NCI-H1930 (cell line): ENCODE measurements at places on chromosomes 5 and 9.

GRCh38 chr9:69970001-69970533 is 73.6 kb upstream of the MAMDC2 start:
- DNase-seq, result no peak

DNA sequence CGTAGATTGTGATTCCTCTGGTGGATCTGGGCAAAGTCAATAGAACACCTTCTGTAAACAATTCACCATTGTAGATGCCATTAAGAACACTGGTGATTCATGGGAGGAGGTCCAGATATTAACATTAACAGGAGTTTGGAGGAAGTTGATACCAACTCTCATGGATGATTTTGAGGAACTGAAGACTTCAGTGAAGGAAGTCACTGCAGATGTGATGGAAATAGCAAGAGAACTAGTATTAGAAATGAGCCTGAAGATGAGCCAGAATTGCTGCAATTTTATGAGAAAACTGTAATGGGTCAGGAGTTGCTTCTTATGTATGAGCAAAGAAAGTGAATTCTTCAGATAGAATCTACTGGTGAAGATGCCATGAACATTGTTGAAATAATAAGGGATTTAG is 26.9 kb downstream of the TCERG1 start:
- no peak for DNase-seq

DNA sequence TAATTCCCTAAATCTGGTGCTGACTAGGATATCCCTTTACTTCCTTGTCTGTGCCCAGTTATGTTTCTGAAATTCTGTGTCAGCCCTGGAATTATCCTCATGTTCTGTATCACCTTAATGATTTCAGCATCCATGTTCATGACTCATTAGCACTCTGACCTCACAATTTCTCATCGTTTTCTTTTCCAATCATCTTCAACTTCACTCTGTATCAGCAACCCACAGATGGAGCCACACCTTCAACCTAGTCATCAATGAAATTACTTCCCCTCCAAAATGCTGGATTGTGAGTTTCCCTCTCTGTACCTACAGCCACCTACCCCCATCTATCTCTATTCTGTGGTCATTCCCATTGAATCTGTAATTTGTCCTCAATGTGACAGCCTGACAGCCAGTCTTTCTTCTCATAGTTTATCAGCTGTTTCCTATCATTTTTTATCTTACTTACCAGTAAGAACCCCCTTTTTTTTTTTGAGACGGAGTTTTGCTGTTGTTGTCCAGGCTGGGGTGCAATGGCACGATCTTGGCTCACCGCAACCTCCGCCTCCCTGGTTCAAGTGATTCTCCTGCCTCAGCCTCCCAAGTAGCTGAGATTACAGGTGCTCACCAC is 3.1 kb upstream of the IL6ST start:
- DNase-seq, result no peak

DNA sequence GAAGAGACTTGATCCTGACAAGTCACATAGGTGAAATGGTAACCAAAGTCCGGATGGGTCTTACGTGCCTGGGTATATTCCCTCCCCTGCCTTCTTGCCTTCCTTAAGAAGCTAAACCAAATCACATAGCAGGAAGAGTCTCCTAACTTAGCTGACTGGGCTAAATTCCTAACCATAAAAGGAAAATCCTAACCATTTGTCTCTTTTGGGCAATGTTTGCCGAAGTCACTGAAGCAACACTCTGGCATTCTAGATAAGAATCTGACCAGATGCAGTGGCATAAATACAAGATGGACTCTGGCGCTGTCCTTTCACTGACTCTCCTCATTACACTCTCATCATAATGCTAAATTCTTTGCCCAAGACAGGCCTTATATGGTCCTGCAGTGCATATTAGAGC is 625.5 kb upstream of the RORB start:
- DNase-seq, result no peak

- no peak for DNase-seq
Measured at GRCh38 chr9:131029574-131029952, 20.6 kb downstream of the LAMC3 start.

DNA sequence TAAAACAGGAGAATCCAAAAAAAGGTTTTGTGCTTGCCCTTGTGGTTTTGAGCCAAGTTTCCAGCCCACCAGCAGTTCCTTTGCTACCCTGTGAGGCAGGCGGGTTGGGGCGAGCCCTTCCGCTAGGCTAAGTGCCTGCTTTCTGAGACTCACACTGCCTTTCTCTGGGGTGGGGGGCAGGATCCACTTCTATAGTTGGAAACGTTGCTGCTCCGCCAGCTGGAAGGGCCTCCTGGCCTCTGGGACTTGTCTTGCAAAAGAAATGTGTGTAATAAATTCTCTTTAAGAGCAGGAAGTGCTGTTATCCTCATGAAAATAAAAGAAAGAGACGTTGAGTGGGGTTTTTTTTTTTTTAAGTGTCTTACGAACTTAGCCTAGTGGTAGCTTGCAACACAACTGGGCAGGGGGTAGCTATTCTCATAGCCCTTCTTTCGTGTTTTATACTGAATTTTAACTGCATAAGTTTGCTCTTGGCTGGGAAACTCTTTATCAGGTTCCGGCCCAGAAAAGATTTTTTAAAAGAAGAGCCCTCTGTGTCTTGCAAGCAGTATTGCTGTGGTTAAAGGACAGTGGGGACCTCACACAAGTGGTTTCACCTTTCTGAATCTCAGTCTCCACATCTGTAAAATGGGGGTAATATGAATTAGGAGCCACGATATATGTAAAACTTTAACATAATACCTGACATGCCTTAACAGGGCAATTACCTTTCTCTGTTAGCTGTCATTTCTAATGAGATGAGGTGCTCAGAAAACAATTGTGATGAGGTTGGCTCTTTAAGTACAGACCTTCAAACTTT is 19.8 kb downstream of the JADE2 start:
- no peak for DNase-seq

DNA sequence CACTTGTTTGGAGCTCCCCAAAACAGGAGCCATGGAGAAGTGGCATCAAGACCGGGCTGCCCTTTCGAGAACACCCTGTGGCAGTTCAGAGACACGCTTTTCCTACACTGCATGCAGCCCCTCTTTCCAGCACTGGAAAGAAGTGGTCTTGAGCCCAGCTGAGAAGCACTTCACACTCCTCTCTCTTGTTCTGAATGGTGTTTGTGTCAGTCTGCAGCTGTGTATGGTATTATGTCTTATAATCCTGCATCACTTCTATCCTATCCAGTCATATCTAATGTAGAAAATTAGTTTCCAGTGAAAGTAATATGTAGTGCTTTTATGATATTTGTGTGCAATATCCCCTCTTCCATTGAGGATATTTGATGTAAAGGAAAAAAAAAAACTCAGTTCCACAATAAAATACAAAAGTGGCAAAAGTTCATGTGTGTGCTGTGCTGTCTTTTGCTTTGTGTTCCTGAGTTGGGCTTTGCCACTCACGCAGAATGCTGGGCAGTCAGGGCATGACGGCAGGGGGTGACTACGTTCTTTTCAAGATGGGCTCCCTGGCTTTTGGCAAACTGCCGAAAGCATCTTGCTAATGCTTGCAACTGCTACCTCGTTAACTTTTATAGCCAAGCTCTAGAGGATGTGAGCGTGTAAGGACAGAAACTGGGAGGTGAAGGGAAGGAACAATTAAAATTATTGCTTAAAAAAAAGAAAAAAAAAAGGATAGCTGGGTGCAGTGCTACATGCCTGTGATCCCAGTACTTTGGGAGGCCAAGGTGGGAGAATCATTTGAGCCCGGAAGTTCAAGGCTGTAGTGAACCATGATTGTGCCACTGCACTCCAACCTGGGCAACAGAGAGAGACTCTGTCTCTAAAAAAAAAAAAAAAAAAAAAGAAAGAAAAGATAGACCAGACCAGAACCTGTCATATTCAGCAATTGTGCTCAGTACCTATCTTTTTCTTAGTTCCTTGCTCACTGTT is 102.2 kb downstream of the MAP1B start:
- DNase-seq, result no peak

GRCh38 chr9:91291866-91292265 is 69.9 kb downstream of the AUH start:
- no peak for DNase-seq

DNA sequence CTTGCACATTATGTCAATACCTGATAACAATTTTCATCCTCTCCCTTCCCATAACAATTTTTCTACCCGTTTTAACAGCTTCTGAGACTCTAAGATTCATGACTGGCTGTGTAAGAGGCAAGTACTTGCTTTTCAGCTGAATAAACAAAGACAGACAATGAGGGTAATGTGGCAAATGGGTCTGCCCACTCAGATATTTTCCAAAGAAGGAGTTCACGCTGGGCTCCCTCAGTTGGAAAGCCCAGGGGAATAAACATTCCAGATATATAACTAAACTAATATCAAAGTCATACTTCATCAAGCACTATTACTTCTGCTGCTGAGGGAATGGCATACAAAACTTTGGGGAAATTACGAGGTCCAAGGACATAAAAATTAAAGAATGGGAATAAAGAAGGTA is 24.4 kb downstream of the MEGF9 start:
- peak; percentile 19 for DNase-seq

DNA sequence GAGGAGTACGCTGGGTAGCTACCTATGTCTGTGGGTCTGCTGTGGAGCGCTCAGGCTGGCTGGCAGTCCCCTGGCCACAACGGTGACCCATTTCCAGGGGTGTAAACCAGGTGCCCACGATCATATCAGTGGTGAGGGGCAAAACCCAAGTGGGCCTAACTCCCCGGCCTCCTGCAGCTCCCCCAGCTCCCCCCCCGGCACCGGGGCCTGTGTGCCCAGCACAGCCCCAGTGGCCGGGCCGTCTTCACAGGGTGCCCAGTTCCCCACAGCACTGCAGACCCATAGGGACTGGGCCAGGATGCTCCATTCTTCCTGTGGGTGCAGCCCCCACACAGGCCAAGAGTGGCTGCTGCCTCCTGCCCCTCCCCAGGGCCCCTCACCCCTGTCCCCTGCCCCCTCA is 958 bp upstream of the LCN8 start:
- no peak for DNase-seq

DNA sequence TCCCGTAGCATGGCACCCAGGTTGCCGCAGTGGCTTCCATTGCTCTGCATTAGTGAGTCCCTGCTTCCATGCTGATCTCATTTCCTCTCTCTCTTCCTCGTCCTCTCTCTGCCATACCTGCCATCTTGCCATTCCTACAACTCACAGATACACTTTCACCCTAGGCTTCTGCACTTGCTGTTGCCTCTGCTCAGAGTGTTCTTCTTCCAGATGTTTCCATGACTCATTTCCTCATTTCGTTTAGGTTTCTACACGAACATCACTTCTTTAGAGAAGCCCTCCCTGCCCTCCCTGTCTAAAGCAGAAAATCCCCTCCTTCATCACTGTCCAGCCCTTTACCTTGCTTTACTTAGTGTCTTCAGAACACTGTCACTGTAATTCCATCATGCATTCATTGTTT is 115.2 kb upstream of the WWC1 start:
- no peak for DNase-seq

DNA sequence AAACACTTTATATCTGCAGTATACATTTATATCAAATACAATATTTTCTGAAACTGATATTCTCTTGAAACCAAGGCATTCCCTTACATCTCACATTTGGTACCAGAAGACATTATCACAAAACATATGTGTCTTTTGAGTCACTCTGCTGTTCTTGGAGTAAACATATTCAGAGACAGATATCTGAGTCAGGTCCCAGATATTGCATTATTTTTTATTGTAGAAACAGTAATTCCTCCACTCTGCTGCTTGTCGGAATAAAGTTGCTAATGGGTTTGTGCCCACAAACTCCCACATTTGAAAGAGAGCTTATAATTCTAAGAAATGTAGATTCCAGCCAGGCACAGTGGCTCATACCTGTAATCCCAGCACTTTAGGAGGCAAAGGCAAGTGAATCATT is 261.1 kb upstream of the DAPK1 start:
- DNase-seq, result no peak

DNA sequence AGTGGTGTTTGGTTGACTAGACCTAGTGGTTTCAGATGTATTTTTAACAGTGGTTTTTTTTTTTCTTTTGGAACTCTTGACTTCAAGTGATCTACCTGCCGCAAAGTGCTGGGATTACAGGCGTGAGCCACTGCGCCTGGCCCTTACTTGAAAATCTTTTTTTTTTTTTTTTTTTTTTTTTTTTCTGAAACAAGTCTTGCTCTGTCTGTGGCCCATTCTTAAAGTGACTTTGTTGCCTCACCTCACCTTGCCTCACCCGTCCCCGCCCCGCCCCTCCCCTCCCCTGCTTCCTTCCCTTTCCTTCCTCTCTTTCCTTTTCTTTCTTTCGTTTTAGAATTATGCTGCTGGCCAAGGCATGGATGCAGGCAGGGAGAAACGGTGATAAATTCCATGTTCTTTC is 26.0 kb downstream of the GPBP1 start:
- DNase-seq, result no peak

DNA sequence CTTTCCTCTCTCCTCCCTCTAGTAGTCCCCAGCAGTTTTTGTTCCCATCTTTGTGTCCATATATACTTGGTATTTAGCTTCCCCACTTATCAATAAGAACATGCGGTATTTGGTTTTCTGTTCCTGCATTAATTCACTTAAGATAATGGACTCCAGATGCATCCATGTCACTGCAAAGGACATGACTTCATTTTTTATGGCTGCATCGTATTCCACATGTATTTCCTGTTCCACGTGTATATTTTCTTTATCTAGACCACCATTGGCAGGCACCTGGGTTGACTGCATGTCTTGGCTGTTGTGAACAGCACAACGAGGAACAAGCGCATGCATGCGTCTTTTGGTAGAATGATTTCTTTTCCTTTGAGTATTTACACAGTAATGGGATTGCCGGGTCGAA is 6.2 kb downstream of the ZNF79 start:
- no peak for DNase-seq

DNA sequence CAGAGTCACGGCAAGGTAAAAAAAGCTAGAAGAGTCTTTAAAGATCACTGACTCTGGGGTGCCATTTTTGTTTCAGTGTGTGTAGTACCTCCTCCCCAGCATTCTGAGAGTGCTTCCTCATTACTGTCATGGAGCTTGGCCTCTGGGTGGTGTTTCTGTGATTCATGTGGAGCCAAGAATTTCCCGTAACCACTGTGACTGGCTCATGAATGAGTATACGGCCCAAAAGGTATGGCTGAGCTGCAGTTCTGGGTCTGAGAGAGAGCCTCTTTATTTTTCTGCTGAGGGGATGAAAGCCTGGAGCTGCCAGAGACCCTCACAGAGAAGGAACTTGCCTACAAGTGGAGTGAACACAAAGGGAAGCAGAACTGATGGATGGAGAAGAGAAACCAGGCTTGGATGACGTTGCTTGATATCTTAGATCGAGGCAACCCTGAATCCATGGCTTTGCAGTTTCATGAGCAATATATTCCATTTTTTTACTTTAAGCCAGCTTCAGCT is 85.6 kb downstream of the PTTG1 start:
- DNase-seq, result no peak

- no peak for DNase-seq
Measured at GRCh38 chr9:93597871-93598646, 21.7 kb downstream of the PHF2 start.

DNA sequence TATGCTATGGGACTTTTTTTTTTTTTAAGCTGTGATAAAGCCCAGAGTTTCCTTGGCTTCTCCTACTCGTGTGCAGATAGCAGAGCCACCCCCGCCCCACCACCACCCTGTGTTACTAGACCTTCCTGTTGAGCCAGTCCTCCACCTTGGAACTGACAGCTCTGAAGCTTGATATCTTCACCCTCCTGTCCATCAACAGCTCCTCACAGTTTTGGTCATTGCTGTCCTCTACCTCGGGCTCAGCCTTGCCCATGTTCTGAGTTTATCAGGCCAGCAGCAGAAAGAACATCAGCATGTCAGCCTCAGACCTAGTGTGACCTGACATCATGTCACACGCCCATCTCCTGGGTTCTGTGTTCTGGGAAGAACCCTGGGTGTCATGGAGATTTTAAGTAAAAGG is 167.1 kb upstream of the RAI14 start:
- no peak for DNase-seq
